ENCODE measurements at places on chromosomes 5 and 9.

- no peak for DNase-seq
These were observed 95.9 kb upstream of the GNAQ start for GRCh38 chr9:78127279-78128225.

GRCh38 chr9:127333221-127334064 is 63.5 kb upstream of the SLC2A8 start:
- DNase-seq = no peak

GRCh38 chr9:118761016-118761790 is 608.0 kb downstream of the BRINP1 start:
- no peak for DNase-seq

DNA sequence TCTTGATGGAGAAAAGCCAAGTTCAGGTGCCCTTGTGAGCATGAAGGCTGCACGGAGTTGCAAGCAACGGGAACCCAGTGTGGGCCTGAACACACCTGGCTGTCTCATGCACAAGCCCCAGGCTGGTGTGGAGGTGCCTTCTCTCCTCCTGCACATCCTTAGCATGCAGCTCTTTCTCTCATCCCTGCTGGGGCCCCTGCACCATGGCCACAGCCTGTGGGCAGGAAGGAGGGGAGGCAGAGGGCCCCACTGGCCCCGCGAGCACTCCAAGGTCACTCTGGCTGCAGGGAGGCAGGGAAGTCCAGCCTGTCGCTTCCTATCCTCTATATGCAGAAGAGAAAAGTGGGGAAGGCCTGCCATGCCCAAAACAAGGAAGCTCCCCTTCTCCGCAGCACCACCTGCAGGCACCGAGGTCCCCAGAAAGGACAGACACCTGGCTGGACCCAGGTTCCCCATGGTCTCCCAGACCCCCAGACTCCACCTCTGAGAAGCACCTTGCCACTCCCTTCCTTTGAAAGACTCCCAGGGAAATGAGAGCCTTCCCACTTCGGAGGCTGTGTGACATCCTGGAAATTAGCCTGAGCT is 18.6 kb downstream of the STKLD1 start:
- DNase-seq = no peak

- DNase-seq = no peak
These were observed 55.5 kb upstream of the ABCA1 start for GRCh38 chr9:104983491-104983890.

DNA sequence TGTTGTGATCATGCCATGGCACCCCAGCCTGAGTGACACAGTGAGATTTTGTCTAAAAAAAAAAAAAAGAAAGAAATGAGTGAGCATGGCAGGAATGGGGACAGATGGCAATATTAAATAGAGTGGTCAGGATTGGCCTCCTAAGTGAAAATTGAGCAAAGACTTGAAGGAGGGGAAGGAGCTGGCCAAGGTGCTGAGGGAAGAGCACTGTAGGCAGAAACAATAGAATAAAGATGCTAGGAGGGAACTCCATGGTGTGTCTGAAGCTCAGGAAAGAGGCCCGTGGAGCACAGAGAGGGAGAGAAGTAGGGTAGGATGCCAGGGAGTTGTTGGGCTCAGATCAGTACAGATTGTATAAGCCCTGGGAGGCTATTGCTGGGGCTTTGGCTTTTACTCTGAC is 64.4 kb upstream of the PCAT7 start:
- no peak for DNase-seq

- no peak for DNase-seq
These were observed 28.5 kb downstream of the GLRA1 start for GRCh38 chr5:151896031-151896691.

- DNase-seq = no peak
These were observed 23.0 kb downstream of the ABL1 start for GRCh38 chr9:130857864-130858738.

- DNase-seq = no peak
These were observed 1.0 kb upstream of the TPM2 start for GRCh38 chr9:35690614-35691333.

DNA sequence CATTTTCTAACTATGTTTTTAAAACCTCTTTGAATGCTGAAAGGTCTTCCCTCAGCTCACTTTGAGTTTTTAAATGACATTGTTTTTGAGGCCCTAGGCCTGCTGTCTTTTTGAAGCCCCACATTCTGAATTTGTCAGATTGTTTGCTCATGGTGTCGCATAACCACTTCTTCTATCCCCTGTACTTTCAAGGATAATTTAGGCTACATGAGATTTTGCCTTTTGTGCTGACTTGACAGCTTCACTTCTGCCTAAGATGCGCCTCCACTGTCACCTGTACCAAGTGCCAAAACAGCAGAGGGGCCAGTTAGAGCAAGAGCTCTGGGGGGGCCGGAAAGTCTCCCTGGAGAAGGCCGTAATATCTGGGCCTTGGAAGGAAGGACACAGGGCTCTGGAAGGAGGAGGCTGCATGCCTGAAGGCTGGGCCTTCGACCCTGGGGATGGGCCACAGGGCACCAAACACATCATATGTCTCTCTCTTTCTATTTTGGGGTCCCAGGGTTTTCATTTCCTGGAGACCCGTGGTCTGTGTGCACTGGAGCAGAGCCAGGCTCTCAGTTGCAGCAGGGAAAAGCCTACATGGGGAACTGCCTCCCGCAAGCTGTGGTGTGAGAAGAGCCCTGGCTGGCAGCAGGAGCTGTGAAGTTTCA is 49.1 kb downstream of the NDST1 start:
- no peak for DNase-seq

DNA sequence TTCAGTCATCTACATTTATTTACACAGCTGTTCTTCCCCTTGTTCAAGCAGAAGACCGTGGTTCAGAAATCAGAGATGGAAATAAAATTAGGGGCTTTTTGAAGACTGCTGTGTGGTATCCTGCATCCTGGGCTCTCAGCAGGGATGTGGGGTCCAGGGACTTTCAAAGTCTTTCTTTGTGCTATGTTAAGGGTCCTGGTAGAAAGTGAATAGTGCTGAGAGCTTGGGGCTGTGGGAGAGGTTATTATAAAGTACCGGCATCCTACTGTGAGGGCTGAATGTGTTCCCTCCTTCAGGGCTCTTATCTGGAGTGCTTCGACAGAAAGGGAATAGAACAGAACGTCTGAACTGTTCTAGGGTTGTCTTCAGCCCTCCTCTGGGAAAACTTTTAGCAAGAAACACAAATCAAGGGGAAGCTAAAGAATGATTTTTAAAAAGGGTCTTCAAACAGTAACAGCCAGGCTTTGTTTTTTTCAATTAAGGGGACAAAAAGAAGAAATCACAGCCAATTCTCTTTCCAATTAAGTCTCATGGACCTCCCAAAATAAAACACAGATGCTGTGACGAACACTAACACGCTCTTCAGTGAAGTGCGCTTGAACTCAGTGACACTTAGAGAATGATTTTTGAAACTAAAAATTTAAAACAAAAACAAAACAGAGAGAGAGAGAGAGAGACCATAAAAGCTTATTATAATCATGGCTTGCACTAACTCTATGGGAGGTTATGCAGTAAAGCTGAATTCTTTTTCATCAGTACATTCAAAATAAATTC is 15.7 kb upstream of the SLC1A3 start:
- DNase-seq = no peak

GRCh38 chr5:41532485-41532884 is 22.1 kb upstream of the PLCXD3 start:
- no peak for DNase-seq

DNA sequence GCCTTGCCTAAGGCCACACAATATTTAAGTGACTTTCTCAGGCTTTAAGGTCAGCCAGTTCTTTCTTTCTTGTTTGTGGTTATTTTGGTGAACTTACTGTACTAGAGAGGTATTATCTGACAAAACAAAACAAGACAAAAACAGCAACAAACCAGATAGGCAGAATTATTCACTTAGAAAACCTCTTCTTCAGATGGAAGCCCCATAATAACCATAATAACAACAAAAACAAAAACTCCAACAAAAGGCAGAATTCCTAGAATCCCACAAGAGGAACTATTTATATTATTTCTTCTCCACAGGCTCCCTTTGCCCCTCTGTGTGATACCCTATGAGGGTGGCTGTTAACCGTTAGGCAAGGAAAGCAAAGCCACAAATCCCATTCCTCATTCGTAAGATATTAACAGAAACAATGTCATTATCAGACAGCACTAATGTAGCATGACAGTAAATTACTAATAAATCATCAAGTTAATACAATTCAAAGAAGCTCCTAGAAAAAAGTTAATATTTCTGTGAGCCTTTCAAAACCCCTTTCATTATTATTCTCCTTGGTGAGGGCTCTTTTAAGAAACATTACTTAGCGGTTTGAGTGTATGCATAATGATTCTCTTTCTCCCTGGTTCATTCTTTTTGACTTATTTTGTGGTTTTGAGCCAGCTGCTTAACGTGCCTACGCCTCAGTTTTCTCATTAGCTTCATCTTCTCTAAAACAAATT is 274.9 kb downstream of the EFNA5 start:
- DNase-seq = no peak

- DNase-seq = peak; percentile 33
These were observed 71.2 kb upstream of the CNTLN start for GRCh38 chr9:17063535-17064135.

- no peak for DNase-seq
These were observed 32.6 kb upstream of the TMEM250 start for GRCh38 chr9:136151214-136151804.

- no peak for DNase-seq
These were observed 205.8 kb downstream of the GABBR2 start for GRCh38 chr9:98502976-98503325.

DNA sequence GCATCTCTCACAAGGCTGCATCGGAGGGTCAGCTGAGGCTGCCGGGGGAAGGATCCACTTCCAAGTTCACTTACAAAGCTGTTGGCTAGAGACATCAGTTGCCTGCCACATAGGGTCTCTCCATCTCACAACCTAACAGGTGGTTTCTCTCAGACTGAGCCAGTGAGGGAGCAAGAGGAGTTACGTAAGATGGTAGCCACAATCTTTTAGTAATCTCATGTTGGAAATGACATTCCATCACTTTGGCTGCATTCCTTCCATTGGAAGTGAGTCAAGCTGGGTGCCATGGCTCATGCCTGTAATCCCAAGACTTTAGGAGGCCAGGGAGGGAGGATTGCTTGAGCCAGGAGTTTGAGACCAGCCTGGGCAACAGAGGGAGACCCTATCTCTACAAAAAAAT is 7.4 kb upstream of the GRK6 start:
- DNase-seq = no peak

GRCh38 chr5:35302544-35302943 is 72.3 kb upstream of the PRLR start:
- DNase-seq = no peak

DNA sequence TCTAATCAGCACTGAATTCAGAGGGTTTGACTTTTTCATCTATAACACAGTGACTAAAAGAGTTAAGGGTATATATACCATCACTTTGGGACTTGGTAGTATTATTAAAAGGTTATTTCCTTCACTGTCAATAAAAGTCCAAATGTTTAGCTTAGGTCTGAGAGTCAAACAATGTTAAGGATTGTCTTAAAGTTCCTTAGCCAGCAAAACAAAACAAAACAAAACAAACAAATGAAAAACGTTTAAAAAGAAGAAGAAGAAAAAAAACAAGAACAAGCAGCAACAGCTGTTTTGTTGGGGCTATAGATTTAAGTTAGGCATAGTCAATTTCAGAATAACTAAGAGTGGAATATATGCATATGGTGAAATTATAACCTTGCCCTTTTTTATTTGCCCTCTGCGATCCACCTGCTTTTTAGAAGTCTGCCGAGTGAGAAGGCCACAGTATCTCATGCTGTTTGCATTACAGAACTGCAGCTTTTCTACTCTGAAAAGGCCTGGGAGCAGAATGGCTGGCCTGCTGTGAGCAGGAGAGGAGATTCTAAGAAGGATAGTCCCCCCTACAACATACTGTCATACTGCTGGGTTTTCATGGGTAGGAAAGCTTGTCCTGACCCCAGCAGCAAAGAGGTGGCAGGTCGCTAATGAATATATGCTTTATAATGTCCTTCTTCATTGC is 141.7 kb downstream of the NTRK2 start:
- no peak for DNase-seq

DNA sequence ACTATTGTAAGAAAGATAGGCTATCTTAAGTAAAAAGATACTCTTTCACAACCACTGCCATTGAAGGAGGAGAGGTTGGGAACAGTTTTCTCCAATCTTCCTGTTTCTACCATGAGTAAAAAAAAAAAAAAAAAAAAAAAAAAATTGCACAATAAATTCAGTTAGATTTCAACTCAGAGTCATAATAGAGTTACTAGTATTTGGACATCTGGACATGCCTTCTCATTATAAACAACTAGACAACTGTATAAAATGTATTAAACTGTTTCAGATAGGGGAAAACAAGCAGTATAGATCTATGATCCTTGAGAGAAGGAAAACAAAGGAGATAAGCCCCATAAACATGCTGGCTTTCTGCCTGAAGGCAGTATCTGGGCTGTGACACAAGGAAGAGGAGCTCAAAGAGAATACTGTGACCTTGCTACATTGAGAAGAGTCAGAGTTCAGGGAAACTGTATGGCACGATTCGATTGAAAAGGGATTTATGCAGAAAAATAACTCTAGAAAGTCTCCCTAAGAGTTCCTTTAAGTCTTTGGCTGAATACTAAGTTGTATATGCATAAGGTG is 249.2 kb upstream of the POU5F2 start:
- DNase-seq = no peak

GRCh38 chr9:125272697-125273096 is 11.1 kb downstream of the GAPVD1 start:
- DNase-seq = no peak

DNA sequence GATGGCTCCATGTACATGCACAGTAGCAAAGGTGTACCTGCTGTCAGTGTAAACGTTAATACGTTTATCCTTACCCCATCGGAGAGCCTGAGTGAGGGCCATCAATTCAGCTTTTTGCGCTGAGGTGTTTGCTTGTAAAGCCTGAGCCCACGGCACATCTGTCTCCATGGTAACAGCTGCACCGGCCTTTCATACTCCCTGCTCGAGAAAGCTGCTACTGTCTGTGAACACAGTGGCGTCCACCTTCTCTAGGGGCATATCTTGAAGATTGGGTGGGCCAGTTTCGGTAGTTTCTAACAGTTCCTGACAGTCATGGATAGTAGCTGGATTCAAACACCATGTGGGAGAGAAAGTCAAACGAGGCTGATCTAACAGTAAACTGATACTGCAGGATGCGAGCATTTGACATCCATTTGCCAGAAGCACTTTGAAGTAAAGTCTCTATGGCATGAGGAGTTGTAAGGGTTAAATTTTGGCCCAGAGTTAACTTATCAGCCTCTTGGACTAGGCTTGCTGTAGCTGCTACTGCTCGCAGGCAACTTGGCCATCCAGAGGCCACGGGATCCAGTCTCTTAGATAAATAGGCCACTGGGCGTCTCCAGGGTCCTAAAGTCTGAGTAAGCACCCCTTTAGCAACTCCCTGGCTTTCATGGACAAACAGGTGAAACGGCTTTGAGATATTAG is 21.0 kb upstream of the RHOBTB3 start:
- no peak for DNase-seq

GRCh38 chr9:113631871-113632665 is 168.5 kb downstream of the RGS3 start:
- DNase-seq = no peak

- no peak for DNase-seq
These were observed 75.7 kb upstream of the SMIM23 start for GRCh38 chr5:171709930-171710329.

GRCh38 chr5:137706841-137707240 is 29.0 kb downstream of the KLHL3 start:
- DNase-seq = no peak
